ENCODE measurements at places on chromosomes 13 and 19.

GRCh38 chr13:112916296-112916695 is 52.7 kb upstream of the MCF2L start:
- DNase-seq, result no peak

DNA sequence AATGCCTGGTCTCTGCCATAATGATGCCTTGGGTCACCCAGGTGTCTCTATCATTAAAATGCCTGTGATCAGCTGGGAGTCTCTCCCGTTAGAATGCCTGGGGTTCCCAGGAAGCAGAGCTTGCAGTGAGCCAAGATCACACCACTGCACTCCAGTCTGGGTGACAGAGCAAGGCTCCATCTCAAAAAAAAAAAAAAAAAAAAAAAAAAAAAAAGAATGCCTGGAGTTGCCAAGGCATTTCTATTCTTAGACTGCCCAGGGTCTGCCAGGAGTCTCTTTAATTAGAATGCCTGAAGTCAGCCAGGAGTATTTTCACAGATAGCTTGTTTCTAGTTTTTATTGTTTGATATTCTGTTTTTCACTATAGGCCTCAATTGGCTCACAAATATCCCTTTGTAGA is 1552.5 kb downstream of the UQCRFS1 start:
- no peak for DNase-seq

- DNase-seq, result no peak
These were observed 26.9 kb upstream of the RCBTB2 start for GRCh38 chr13:48559638-48560320.

- no peak for DNase-seq
These were observed 14.9 kb upstream of the IGLON5 start for GRCh38 chr19:51296336-51297093.

GRCh38 chr19:55270172-55270942 is 9.6 kb downstream of the HSPBP1 start:
- DNase-seq, result no peak

GRCh38 chr19:1281569-1282287 is 3.9 kb upstream of the EFNA2 start:
- DNase-seq, result no peak

DNA sequence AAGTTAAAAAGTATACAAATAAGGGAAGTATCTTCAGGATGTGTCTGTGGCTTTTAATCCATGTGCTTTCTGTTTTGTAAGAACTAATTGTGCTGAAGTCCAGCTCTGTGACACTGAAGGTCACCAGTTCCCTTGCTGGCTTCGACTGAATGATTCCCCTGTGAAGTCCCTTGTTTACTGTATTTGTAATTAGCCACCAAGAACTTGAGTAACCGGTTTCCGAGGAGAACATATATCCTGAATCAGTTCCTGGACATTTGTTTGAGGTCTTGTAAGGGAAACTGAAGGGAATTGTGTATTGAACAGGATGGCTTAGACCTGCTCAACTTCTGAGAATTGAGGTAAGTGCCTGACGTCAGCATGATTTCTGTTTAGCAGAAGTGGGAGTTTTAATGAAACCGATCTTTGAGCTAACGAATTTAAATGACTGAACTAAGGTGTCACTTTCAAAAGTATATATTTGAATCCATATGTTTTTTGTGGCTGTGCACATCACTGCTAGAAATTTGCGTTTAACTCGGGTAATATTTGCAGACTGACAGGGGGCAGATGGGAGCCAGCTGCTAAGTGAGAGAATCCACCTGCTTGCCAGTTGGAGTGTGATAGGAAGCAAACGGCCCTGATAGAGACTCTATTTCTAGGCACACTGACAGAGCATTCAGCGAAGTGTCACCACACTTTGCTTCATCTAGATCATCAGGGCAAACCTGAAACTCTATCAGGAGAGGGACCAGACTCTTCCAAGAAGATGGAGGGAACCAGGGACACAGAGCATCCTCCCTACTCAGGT is 530.0 kb downstream of the RFC3 start:
- DNase-seq, result no peak

- DNase-seq, result no peak
These were observed 40.9 kb upstream of the UFM1 start for GRCh38 chr13:38308736-38309135.

DNA sequence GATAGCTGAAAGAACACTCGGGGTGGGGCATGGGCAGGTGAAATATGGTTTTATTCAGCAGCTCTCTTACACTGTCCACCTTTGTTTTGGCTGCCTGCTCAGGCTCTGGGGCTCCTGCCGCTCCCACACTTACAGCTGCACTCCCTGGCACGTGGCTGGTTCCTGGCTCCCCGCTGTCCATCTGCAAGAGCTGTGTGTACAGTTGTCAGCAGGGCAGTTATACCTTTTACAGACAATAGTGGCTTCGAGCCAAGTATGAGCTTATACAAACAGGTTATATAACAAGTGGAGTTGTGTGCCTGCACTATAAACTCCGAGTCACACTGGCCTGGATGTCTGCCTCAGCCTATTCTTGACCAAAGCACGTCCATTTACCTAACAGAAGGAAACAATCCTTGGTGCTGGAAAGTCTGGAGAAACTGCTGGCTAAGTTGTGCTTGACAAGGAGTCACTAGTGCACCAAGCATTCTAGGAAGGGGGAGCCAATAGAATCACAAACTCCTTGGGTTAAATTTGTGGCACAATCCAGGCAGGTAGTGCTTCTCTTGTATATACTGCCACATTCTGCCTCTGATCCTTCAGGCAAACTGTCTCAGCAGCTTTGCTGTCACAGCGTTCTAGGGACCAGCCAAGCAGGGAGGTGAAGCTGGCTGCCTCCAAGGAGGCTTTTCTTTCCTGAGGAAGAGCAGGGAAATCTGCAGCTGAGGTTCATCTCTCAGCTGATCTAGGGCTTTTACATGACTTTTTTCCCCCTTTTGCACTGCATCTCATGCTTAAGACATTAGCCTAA is 68.2 kb downstream of the NHLRC3 start:
- DNase-seq, result no peak

GRCh38 chr19:58356766-58357480 is 3.6 kb upstream of the A1BG start:
- no peak for DNase-seq

- DNase-seq, result no peak
These were observed 9.9 kb upstream of the ZSCAN18 start for GRCh38 chr19:58107778-58108545.

DNA sequence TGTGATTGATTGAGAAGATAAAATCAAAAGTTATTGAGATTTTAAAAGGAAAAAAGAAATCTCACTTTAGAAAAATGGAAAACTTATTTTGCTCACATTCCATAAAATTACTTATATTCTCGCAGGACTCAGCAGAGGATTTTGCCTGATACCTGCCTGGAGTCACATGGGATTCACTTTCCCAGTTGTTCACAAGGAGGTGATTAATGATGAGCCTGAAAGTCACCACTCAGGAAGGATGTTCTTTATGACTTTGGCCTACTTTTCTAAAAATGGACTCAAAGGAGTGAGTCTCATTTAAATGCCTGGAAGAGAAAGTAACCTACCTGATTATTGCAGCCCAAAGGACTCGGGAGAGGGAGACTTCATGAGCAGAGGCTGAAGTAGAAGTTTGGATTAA is 34.5 kb upstream of the FAM216B start:
- no peak for DNase-seq

DNA sequence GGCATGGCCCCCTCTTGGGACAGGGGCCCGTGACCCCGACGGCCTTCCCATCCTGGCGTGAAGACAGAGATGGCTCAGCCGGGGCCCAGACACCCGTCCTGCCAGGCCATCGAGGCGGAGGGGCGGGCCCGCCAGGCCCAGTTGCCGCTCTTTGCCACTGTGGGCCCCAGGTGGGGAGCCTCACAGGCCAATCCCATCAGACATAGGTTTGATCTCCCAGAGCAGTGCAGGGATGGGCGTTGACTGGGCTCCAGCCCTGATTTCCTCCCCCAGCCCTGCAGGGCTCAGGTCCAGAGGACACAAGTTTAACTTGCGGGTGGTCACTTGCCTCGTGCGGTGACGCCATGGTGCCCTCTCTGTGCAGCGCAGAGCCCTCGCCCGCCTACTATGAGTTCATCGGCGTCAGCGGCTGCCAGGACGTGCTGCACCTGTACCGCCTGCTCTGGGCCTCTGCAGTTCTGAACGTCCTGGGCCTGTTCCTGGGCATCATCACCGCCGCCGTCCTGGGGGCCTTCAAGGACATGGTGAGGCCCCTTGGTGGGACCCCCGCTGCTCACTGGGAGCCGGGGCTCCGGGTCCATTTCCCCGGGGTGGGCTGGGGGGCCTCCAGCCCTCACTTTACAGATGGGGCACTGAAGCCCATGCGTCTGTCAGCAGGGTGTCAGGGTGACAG is 42.4 kb downstream of the TMEM255B start:
- no peak for DNase-seq

GRCh38 chr19:5051619-5052018 is 82.7 kb downstream of the KDM4B start:
- no peak for DNase-seq

DNA sequence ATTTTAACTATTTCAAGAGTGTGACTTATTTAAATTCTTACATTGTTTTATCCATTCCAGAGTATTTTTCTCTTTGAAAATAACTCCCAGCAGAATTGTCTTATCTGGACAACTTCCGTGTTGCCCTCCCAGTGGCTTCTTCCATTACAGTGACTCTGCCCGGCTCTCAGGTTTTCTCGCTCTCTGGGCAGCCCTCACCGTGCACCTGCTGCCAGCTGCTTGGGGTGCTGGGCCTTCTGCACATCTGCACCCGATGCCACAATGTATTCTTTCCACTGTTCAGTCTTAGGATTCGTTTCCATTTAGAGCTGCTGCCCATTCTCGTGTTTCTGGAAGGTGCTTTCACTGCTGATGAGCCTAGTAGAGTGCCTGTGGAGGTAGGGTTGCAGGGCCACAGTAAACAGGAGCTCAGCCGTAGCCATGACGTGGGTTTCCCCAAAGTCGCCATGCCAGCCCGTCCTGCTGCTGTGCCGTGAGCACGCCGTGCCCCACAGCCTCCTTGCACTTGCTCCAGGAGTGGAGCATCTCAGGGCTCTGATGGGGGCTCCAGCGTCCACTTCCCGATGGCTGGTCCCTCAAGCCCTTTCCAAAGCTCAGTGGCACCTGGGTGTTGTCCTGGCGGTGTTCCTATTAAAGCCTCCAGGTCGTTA is 46.1 kb upstream of the DCUN1D2 start:
- DNase-seq, result no peak

GRCh38 chr19:54191811-54192453 is 824 bp downstream of the TSEN34 start:
- no peak for DNase-seq

DNA sequence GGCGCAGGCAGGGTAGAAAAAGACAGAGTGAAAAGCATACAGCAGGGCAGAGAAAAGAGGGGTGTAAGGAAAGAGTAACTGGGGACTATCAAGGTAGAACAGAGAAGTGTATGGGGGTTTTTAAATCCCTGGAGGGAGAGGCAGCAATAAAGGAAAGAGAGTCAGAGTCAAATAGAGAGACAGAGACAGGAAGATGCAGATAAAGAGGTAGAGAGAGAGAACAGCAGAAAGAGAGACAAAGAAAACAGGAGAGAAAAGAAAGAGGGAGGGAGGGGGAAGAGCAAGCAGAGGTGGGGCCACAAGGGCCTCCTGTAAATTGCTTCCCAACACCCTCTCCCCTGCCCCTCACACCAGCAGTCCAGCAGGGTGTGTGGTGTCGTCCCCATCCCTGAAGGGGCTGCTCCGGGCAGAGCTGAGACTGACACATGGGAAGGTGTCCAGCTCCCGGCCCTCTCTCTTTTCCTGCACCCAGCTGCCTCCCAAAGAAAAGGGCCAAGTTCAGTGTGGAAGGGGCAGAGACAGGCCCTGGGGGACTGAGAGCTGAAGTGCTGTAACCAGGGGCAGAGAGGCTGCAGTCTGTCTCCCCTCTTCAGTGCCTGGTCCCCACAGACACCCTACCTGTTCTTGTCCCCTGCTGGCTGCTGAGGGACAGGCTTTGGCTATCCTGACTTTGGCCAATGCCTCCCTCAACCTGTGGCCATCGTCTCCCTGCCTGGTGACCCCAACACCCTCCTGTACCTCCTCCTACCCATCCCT is 17.4 kb upstream of the POU2F2 start:
- no peak for DNase-seq

- DNase-seq, result peak; percentile 28
These were observed 5.6 kb downstream of the UHRF1 start for GRCh38 chr19:4914736-4915501.

GRCh38 chr19:2343289-2343982 is 15.0 kb downstream of the SPPL2B start:
- no peak for DNase-seq

DNA sequence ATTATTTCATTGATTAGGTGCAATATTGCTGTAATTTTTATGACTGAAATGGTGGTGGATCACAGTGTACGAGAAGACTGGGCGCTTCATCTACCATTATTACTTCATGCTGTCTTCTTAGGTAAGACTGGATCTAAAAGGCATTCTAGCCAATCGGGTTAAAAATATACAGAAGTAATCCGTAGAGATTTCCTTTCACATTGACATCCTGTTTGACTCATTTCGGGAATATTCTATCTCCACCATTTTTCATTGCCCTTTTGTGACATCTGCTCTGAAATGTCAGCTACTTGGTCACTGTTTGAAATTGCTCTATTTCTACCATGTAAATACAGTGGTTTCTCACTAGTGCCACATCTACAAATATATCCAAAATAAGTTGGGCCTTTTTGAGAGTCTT is 90.2 kb downstream of the ZAR1L start:
- DNase-seq, result no peak

DNA sequence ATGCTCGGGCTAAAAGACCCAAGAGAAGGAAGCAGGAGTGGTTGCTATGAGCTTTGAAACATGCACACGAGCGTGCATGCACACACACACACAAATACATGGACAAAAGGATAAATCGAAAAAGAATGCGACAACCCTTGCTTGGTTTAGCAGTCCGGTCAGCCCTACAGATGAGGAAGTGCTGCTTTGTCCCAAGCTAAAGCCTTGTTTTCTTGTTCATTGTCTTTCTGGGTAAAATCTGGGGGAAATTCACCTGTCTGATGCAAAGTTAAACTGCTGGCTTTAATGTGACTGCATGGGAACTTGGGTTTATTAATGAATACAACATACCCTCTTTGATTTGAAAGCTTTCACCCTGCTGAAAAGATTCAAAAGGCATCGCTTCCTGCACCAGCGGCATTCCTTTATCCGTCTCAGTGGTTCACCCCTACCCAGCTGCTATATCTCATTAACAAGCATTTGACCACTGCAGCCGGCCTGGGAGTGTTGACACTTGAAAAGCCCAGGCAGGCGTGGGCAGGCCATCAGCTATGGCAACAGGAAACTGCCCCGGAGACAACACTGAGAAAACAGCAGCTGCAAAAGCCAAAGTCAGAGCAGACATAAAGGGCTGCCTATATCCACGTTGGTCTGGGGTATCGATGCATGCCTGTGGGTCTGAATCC is 301.7 kb downstream of the NDFIP2 start:
- no peak for DNase-seq

DNA sequence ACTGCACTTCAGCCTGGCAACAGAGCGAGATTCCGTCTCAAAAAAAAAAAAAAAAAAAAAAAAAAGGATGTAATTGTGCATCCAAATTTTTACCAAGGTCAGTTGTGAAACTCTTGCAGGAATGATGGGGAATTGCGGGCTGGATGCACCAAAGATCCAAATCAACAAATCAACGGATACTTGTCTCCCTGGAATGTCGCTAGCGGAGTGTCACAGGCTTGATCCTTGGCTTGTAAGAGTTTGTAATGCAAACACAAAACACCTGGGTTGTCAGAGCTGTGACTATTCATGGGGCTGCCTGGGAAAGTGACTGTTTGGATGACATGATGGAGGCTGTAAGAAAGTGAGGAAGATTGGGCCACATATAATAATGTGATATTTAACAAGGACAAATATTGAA is 4.2 kb downstream of the KANK3 start:
- DNase-seq, result no peak
